SK-N-MC (cell line): ENCODE measurements at places on chromosomes 5 and 9.

DNA sequence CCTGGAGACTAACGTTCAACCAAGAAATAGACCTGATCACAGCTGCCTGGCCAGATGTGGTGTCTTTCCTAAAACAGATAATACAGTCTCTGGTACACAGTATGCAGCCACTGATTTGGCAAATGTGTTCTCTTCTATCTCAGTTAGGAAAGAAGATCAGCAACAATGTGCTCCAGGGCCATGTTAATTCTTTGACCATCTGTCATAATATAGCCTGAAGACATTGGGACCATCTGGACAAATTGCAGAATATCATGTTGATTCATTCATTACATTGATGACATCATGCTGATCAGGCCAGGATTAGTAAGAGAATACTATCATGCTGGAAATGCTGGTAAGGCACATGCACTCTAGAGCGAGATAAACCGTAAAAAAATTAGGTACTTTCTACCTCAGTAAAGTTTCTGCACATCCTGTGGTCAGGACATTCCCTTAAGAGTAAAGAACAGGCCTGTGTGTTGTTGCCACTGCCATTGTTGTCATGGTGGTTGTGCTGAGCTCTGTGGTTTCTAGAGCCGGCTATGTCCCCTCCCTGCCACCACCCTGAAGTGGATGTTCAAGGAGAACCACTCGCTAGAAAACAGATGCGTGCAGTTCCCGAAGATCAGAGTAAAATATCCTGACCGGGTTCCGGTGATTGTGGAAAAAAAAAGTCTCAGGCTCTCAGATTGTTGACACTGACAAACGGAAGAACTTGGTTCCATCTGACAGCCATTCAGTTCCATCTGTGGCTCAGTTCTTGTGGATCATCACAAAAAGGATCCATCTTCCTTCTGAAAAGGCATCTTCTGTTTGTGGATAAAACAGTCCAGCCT is 6.4 kb upstream of the JMY start:
- no peak for DNase-seq

GRCh38 chr5:168432903-168433302 is 53.4 kb upstream of the RARS1 start:
- DNase-seq = no peak

DNA sequence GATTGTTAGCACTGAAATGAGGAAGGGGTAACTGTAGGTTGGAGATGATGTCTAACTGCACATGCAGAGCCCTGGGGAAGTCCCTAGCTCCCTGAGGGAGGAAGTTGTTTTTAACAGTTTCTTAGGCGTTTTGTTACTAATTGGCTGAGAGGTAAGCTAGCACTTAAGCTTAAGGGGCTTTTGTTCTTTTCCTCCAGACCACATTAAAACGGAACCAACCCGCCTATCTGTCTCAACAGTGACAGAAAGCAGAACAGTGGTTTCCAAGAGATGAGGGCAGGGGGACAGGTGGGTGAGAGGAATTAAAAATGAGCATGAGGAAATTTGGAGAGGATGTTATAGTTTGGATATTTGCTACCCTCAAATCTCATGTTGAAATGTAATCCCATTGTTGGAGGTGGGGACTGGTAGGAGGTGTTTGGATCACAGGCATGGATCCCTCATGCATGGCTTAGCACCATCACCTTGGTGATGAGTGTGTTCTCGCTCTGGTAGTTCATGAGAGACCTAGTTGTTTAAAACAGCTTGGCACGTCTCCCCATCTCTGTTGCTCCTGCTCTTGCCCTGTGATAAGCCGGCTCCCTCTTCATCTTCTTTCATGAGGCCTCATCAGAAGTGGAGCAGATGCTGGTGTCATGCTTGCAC is 38.9 kb downstream of the LYRM7 start:
- DNase-seq = no peak

DNA sequence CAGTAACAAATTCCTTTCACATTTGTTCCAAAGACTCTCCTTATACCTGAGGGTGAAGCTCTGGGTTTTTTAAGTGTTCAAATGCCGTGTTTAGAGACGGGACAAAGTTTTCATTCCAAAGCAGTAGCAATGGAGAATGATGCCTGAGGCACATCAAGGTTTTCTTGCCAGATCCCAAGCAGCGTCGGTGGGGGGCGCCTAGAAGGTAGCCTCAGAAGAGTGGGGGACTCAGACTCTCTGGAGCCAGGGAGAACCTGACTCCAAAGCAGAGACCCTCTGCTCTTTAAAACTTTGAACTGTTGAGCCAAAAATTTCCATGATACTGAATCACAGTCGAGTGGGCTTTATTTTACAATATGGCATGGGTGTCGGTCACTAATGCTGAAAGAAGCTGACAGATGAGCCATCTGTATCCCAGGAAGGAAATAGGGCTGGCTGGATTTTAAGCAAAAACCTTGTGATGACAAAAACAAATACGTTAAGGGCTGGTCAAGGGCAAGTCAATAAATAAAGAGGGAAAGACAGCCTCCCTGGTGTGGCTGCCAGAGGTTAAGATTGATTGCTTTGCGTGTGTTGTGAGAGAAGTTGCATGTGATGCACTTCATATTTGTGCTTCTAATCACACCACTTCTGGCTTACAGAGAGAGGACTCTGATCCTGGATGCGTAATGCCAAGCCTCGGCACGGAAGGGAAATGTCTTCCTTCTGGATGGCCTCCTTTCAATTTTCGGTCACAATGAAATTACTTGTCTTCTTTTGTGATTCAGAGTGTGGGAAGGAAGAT is 161.1 kb upstream of the EFNA5 start:
- no peak for DNase-seq

GRCh38 chr5:62465985-62466925 is 53.7 kb downstream of the IPO11 start:
- DNase-seq = no peak

GRCh38 chr5:170638454-170639220 is 134.8 kb downstream of the KCNIP1 start:
- DNase-seq = no peak

- no peak for DNase-seq
These were observed 380.4 kb downstream of the PSAT1 start for GRCh38 chr9:78677326-78677725.

- no peak for DNase-seq
These were observed 25.1 kb upstream of the CD180 start for GRCh38 chr5:67221487-67222242.

DNA sequence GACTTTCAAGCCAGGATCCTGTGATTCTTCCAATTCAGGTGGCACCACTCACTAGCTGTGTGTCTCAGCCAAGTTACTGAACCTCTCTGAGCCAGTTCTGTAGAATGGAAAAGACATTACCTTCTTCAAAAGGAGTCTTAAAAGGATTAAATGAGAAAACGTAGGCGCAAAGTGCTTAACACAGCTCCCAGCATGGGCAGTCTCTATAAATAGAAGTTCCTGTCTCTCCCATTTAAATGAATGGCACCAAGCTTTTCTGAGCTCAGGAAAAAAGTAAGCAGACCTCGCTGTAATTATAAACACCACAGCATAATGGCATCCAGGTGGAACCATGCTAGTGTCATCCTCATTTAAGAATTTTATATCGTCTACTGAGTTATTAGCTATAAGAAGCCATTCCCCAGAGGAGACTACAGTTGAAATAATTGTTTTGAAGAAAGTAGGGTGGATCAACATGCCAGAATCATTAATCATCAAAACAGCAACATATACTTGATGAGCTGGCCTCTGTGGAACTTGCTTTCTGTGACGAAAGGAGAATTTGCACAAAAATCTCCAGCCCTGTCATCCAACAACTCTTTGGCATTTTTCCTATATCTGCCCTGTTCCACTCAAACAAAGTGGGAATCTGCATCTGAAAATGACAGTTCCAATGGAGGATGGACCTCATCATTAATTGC is 188.9 kb downstream of the SPOCK1 start:
- DNase-seq = no peak

- no peak for DNase-seq
These were observed 126.5 kb downstream of the MYO10 start for GRCh38 chr5:16809395-16810207.

- no peak for DNase-seq
These were observed 25.0 kb downstream of the LMNB1 start for GRCh38 chr5:126801992-126802294.

- DNase-seq = no peak
These were observed 49.2 kb upstream of the NEK6 start for GRCh38 chr9:124208571-124208970.

GRCh38 chr9:79670269-79670961 is 98.7 kb downstream of the TLE4 start:
- no peak for DNase-seq

GRCh38 chr9:113872485-113873143 is 3.5 kb upstream of the ZNF618 start:
- no peak for DNase-seq

GRCh38 chr9:71721855-71722254 is 46.5 kb downstream of the CEMIP2 start:
- DNase-seq = no peak

GRCh38 chr9:35948901-35949318 is 9.0 kb downstream of the OR2S2 start:
- DNase-seq = no peak

- no peak for DNase-seq
These were observed 218.1 kb downstream of the AOPEP start for GRCh38 chr9:94944626-94945025.

DNA sequence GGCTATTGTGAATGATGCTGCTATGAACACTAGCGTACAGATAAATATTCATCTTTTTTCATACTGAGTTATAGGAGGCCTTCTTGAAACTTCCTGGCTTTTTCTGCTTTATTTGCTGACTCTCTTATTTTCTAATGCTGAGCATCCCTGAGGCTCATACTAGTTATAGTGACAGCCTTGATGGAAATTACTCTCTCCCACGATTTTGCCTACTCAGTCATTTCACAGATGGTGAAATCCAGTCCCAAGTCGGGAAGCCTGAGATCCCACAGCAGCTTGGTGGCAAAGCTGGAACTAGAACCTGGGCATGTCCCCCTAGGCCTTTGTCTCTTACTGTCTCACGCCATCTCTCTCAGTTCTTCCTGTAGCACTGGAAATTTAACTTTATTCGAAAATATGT is 22.4 kb downstream of the NANS start:
- DNase-seq = no peak

DNA sequence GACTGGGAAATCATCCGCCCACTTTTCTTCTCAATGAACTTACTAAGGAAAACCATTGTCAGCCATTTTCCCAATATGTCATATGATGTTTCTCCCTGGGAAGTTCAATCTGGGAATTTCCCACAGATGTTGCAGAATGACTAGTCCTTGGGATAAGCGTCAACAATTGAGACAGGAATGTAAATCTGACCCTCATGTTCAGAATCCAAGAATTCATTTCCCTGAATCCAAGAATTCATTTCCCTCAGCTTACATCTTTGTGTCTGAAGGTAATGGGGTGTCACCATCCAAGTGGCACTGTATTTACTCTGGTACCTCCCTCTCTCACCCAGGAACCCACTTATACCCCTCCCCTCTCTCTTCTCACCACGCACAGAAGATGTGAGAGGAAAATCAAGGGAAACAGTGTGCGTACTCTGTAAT is 7.4 kb downstream of the KLF9 start:
- DNase-seq = no peak

GRCh38 chr9:120438111-120438510 is 141.9 kb downstream of the CDK5RAP2 start:
- DNase-seq = no peak

GRCh38 chr5:76193635-76194034 is 110.5 kb downstream of the SV2C start:
- no peak for DNase-seq

DNA sequence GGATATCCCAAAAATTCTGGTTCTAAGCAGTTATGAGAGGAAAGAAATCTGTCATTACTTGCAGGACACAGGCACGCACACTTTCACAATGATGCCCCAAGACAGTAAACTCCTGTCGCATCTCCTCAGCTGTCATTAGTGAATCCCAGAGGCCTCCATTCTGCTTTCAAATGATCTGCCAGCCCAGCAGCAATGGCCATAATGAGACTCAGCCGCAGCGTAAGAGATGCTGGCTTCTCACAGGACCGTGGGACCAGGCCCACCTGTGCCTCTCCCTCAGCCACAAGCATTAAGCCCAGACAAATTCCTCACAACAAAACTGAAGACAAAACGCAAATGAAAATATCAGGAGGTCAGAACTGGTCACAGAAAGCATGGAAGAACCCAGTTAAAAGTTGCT is 98.0 kb upstream of the VLDLR start:
- no peak for DNase-seq

GRCh38 chr5:55402199-55402598 is 94.4 kb downstream of the MTREX start:
- no peak for DNase-seq

DNA sequence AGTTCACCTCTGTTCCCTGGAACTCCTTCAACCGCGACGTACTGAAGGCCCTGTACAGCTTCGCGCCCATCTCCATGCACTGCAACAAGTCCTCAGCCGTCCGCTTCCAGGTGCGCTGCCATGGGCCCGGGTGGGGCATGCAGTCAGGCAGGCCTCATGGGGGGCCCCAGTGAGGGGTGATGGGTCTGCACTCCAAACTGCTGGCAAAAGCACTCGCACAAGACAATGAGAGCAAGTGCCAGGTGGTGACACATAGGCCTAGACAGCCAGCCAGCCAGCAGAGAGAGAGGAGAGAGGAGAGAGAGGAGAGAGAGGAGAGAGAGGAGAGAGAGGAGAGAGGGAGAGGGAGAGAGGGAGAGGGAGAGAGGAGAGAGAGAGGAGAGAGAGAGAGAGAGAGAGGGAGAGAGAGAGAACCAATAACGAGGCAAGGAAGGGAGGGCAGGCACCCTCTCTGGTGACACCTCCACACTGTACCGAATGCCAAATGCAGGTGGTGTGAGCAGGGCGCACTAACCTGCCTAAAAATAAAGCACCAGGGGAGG is 21.0 kb downstream of the DBH start:
- DNase-seq = no peak

DNA sequence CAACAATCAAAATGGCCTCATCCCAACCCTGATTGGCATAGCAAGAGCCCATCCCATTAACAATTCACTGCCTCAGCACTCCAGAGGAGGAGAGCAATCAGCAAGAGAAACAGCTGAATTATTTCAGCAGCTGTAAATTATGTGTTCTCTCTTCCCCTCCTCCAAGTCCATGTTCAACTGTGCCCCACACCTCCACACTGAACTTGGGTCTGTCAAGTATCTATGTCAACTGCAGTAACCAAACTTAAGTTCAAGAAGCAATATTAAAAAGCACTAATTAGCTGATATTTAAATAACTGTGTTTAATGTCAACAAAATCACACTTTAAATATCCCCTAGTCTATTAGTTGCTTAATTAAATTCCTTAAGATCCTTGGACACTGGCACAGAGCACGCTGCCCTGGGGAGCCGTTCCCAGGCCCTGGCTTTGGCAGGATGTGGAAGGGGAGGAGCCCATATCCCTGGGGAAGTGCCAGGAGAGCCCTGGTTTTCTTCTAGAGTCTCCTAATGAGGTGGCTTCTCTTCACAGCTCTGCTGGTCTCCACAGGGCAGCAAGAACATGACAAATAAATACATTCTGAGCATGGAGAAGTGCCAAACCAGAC is 50.6 kb downstream of the SIL1 start:
- peak; percentile 48 for DNase-seq

GRCh38 chr5:125484742-125485641 is 738.6 kb upstream of the ZNF608 start:
- peak; percentile 69 for DNase-seq

DNA sequence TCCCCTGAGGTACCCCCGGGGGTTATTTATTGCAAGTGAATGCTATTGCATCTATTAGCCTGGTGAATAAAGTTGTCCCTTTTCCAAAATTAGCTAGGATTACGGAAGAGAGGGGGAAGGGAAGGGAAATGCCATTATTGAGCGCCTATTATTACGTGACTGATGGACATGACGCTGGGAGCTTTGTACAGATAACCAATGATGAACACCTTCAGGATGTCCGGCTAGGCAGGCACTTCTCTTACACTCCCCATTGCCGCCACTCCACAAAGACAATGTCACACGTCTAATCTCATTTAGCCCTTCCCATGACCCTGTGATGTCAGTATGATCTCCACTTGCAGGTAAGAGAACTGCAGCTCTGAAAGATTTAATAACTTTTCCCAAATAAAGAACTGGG is 9.4 kb downstream of the GABRP start:
- no peak for DNase-seq
